ENCODE measurements at places on chromosomes 5 and 9. TPM values are rescaled to one million over a fixed set of nuclear protein-coding genes. Genes with fewer than 3 reads are reported as not detected.

DNA sequence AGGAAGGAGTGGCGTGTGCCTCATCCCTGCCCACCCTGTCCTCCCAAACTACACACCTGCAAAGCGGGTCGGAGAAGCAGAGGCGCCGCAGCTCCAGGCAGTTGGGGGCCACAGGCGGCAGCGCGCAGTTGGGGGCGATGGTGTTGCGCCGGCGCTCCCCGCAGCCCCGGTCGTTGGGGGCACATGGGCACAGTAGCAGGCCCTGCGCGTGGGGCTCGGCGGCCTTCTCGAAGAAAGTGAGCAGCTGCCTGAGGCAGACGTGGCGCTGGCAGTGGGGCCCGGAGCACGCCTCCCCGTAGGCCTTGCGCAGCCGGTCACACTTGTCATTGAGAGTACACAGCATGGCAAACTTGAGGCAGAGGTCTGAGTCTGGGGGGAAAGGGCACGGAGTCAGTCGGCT, 16.8 kb downstream of the GFRA3 start:
- ATAC-seq = no peak

- ATAC-seq = no peak
Observed at GRCh38 chr5:10354048-10354872, 765 bp downstream of the MARCHF6 start.

GRCh38 chr5:168925160-168925559, 346.0 kb upstream of the PANK3 start:
- no peak for ATAC-seq

DNA sequence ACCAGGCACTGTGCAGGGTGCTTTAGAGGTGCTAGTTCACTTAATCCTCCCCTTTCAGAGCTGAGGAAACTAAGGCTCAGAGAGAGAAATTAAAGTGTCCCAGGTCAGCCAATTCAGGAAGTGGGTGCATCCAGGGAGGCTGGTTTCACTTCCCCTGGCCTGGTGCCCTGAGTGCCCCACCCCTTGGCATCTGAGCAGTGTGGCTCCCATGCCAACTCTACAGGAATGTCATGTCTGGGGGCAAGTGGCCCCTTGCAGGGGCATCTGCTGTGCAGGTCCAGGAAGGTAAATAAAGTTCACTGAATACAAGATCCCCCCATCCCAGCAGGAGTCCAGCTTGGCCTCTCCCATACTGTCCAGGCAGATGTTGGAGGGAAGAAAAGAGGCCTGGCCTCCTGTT, 4.4 kb upstream of the N4BP3 start:
- peak; percentile 20 for ATAC-seq

GRCh38 chr5:158701406-158702177, 398.1 kb downstream of the EBF1 start:
- no peak for ATAC-seq

GRCh38 chr5:73153513-73153912, 19.5 kb upstream of the TMEM174 start:
- no peak for ATAC-seq

- no peak for ATAC-seq
Observed at GRCh38 chr5:50823568-50823967, 157.1 kb downstream of the PARP8 start.

DNA sequence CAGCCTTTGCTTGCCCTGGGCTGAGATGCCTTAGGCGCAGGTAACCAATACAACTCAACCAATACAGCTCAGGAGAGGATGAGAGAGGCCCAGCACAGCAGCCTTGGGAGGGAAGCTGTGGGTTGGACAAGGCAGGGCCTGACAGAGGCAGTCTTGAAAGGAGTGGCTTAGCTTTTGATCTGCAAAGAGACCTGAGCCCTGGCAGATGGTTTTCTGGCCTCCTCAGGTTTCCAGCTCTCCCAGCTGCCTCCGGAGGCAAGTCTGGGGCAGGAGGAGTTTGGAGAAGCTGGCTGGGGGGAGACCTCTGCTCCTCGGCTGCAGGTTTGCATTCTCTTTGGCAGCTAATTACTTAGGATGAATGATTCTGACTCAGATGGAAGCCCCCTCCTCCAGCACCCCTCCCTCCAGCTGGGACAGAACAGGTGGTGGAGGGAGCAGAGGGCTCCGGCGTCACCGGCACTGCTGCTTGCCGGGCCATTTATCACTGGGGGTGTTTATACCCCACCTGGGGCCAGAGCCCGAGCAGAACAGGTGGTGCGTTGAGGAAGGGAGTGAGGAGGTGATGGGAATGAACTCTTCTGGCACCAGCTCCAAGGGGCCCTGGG, 50.8 kb downstream of the TSPAN17 start:
- ATAC-seq = no peak

- no peak for ATAC-seq
Observed at GRCh38 chr5:146344155-146345118, 5.8 kb downstream of the POU4F3 start.

- ATAC-seq = no peak
Observed at GRCh38 chr5:172751761-172752510, 19.1 kb downstream of the DUSP1 start.

PRRX2 gene
- total RNA-seq = 1.5 TPM

DNA sequence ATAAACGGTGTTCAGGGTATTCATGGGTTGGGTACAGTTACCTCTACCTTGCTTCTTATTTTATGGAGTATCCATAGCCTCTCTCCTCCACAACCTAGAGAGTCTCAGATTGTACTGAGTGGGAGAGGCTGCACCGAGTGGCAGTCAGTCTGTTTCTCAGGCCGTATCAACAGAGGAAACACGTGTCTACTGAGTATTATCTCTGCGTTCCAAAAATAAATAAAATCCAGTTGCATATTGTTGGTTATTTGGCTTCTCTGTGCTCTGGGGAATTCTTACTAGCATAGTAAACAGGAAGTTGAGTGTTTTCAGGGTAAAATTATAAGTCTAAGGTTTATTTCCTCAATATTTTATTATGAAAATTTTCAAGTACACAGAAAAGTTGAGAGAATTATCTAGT, 231.0 kb downstream of the ARHGEF28 start:
- no peak for ATAC-seq

SLC34A3 gene
- total RNA-seq = 0.68 TPM

DAB2IP gene
- total RNA-seq = 46.0 TPM

- ATAC-seq = no peak
Observed at GRCh38 chr9:92257327-92257726, 36.2 kb downstream of the IARS1 start.

GRCh38 chr5:147509710-147510651, at the start of gene DPYSL3:
DPYSL3 (minus strand) TSS chr5:147510068; CDS start chr5:147509858, 210 bp downstream.
- ATAC-seq = peak; percentile 81

DNA sequence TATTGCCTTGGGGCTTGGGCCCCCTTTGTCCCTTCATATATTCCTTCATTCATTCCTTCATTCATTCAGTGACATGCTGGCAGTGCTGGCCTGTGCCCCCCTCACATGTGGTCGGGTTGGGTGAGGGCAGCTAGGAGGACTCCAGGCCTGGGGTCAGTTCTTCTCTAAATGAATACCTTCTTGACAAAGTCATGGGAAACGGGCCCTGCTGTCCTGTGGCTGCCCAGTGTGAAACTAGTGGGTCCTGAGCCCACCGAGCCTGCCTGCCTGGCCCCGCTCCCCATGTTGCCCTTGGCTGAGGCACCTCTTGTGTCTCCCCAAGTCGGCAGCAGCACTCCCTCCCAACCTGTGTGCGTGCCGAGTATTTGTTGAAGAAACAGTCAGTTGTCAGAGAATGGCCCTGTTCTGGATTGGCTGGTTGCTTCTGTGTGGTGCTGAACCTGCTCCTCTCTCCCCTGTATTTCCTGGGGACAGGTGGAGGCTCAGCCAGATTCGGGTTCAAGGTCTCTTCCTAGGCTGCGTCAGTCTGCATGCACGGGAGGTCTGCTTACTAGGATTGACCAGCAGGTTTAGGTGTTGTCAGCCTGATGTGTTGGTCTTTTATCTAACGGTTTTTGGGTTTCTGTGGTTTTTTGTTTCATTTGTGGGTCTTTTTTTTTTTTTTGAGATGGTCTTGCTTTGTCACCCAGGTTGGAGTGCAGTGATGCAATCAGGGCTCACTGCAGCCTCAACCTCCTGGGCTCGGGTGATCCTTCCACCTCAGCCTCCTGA, 3.0 kb upstream of the CEL start:
- no peak for ATAC-seq

GRCh38 chr5:150358261-150359095, 981 bp downstream of the TCOF1 start:
- ATAC-seq = peak; percentile 1

DNA sequence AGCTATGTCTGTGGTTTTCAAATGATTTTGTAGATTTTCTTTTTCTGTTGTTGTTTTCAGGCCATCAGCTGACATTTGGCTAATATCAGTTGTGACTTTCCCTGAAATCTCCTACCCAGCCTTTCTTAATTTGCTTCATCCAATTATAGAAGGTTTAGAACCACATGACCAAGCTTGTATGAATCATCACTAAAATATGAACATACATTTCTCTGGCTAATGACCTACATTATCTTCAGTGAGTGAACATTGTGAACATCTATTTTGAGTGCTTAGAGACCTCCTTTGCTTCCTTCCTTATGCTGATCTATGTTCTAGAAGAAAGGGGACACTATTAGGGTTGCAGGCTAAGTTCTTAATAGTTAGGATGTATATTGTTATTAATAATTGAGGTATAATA, 532.5 kb downstream of the RAB3C start:
- ATAC-seq = no peak

GRCh38 chr5:58918021-58918729, 335.3 kb downstream of the RAB3C start:
- no peak for ATAC-seq

DNA sequence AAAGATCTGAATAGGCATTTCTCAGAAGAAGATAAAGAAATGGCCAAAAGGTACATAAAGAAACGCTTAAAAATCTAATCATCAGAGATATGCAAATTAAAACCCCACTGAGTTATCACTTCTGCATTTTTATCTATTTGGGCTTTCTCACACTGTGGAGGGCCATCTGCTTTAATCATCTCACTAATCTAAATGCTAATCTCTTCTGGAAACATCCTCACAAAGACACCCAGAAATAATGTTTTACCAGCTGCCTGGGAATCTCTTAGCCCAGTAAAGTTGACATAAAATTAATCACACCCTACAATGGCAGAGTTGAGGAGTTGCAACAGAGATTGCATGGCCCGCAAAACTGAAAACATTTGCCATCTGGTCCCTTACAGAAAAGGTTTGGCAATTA, 407.9 kb upstream of the CYLC2 start:
- ATAC-seq = no peak

DNA sequence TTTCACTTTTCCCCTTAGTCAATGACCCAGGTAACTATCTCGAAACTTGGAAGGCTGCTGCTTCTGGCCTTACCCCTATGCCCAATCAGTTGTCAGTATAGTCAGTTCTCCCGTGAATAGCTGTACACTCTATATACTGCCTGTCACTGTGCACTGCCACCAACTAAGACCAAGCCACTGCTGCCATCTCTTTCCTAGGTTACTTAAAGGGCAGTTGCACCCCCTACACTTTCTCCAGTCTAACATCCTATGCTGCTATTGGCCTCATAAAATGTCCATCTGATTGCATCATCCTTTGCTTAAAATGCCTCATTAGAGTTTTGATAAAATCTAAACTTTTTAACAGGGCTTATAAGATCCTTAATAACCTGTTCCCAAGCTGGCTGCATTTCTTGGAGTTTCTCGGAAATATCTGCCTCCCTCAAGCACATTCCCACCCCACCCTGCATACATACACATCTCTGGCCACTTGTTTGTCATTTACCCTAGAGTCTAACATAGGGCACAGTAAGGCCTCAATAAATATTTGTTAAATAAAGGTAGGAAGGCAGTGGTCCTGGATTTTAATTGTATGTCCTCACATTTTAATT, 32.8 kb upstream of the TNFAIP8 start:
- ATAC-seq = no peak

DNA sequence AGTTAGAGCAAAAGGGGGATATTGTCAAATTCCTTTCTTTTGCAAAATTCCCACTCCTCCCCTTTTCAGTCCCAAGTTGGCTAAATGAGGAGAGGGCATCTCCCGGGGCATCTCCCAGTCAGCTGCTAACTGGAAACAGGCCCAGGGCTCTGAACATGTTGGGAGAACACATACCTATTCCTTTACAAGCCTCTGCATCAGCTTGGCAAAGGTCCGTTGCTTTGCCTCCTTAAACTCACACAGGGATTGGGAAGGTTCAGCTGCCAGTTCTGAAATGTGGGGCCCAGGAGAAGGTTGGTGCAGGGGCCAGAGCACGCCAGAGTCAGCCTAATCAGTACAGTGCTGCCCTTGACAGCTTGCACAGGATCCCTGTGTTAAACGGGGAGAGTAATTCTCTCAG, 11.0 kb upstream of the DMRT3 start:
- no peak for ATAC-seq

GRCh38 chr5:96595300-96596090, 66.7 kb upstream of the CAST start:
- ATAC-seq = no peak

DNA sequence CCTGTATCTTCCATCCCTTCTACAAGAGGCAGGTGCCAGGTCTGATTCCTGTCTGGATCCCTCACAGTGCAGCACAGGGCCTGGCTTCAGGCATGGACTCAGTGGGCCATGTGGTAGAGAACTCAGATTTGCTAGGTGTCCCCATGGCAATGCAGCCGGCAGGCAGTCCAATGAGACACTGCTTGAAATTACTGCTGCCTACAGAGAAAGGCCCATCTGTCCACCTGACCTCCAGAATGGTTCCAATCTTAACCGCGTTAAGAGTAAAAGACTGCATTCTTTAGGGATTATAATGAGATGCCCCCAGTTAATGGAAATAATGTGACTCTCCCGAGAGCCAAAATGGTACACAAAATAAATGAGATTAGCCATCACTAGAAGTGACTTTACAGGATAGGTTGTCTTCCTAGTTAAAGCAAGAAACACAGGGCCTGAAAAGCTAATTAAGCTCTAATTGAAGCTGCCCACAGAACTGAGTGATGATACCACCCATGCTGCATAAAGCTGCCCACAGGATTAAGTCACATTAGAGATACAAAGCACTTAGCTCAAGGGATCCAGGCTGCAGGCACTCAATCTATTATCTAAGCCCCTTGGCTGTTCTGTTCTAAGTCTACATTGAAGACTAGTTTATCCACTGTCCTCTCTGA, 11.4 kb downstream of the FAM193B start:
- no peak for ATAC-seq

DNA sequence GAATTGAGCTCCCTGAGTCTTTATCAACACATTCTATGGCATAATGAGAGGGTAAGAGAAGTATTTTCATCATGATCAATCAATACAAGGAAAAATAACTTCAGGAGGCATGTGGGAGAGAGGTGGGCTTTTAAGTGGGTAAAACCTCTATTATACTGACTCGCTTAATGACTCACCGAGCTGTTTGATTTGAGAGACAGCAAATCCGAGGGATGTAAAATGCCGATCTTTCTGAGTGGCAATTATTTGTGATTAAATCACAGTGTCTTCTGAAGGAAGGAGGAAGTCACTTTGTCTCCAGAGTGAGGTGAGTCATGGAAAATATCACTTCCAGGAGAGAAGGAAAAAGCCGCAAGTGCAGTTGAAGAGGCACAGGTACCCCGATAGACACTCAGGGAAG, 320.4 kb downstream of the DRD1 start:
- no peak for ATAC-seq

GRCh38 chr9:88915916-88916315, 75.4 kb upstream of the S1PR3 start:
- no peak for ATAC-seq

SPACA9 gene
- 11.2 TPM for total RNA-seq

- no peak for ATAC-seq
Observed at GRCh38 chr9:30944741-30945280, 1439.6 kb upstream of the ACO1 start.

PCDHGB1 gene
- total RNA-seq = 0.92 TPM

GDA gene
- total RNA-seq = 0.52 TPM

Measured in esophagus mucosa (tissue), 1 donor.